Progenitor cell of endocrine pancreas (in vitro differentiated cells): ENCODE measurements at places on chromosomes 7 and 10.

DNA sequence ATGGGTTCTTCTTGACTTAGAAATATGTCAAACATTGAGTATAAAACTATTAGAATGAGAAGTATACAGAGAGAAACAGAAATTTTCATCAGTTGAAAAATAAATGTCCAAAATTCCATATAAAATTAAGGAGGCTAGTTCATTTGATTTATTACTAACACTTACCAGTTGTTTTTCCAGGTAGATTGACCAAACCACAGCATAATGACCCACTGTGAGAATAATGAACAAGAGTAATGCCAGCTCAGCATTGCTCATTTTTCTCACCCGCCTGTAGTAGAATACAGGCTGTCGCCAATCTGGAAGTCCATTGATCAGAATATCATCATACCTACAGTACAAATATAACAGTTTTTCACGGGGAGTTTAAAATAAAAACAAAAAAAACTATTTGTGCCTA, 82.9 kb downstream of the DNAJC1 start:
- no peaks in the 10 kb centered on the region for H3K36me3 ChIP-seq
- peaks cover 5% of the 10 kb centered on the region for H3K4me1 ChIP-seq

DNA sequence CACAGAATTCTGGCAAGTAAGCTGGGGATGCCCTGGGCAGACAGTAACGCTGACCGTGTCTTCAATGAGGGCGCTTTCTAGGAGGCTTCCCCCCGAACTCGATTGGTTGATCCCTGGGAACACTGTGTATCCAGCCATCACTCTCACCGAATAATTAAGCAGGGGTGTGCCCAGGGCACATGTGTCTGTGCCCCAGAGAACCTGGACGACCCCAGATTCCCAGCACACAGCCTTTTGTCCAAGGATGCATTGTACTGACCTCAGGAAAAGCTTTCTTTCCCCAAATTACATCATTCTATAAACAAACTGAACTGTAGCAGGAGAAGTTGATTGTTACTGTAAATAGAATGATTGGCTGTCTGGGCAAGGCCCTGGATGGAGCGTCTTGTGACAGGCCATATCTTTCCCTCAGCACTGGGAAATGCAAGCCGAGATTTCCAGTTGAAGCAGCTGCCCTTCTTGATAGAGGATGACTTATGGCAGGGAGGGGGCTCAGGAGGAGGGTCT, 6.6 kb upstream of the DEPP1 start:
- no peak for DNase-seq
- peaks cover 3% of the 10 kb centered on the region for H3K36me3 ChIP-seq
- H3K27ac ChIP-seq = peak overlapping the region; percentile 39
- no peaks in the 10 kb centered on the region for H3K27me3 ChIP-seq
- H3K4me3 ChIP-seq = no peak overlapping the region

DNA sequence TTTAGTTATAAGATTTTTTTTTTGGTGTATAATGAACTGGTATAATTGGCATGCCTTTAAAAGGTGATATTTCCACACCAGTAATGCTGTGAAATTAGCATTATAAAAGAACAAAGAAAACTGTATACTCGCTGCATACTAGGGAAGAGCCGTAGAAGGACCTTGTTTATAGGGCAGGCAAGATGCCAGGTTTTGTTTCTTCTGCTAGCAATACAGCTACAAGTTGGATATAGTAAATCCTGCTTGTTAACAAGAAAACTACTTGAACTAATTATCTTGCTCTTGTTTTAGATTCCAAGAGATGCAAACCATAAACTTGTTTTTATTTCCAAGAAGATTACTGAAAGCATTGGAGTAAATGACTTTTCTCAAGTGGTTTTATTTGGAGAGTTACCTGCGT, 1.9 kb downstream of the DNAH11 start:
- H3K4me1 ChIP-seq = peaks cover 3% of the 10 kb centered on the region
- H3K4me3 ChIP-seq = no peak overlapping the region
- H3K36me3 ChIP-seq = no peaks in the 10 kb centered on the region
- DNase-seq = no peak
- no peak overlapping the region for H3K27ac ChIP-seq

DNA sequence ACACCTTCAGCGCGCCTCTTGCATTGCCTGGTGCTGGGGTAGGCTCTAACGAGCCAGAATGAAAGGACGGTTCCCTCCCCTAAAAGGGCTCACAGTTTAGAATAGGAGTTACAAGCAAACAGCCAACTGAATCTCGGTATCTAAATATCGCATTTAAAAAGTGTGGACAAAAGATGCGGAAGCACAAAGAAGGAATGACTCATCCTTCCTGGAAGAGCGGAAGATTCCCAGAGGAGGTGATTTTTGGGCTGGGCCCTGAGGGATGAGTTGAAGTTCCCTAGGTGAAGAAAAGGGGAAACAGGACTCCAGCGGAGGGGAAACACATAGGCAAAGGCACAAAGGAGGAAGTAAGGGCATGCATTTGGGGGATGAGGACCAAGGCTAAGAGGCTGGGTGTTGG, 29.9 kb downstream of the SRRM3 start:
- no peak overlapping the region for H3K27ac ChIP-seq
- no peak for DNase-seq
- H3K36me3 ChIP-seq = no peaks in the 10 kb centered on the region
- H3K27me3 ChIP-seq = peaks cover 63% of the 10 kb centered on the region
- H3K4me1 ChIP-seq = peaks cover 4% of the 10 kb centered on the region

- H3K36me3 ChIP-seq = peaks cover 6% of the 10 kb centered on the region
- H3K4me3 ChIP-seq = no peak overlapping the region
- DNase-seq = no peak
- no peak overlapping the region for H3K27ac ChIP-seq
Measured at GRCh38 chr10:73576178-73576889, 14.8 kb downstream of the USP54 start.
